ENCODE measurements at places on chromosomes 2 and 18.

DNA sequence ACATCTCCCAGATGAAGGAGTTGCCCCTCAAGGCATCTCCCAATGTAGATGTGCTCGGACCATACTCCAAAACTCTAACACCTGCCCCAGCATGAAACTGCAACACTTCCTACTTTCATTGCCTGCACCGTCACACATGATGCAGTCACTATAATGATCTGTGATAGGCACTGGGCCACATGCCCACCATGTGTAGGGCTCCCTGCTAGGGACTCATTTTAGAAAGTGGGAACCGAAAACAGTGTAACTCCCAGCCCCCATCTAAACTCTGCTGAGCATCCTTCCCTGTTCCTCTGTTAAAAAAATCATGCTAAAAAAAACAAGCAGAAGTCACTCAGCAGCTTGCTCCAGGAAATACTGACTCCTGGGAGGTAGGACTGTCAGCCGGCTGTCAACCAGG is 496.1 kb upstream of the RAB6C start:
- no peak for DNase-seq

- no peak for DNase-seq
These were observed 88.5 kb downstream of the RIF1 start for GRCh38 chr2:151498178-151498577.

DNA sequence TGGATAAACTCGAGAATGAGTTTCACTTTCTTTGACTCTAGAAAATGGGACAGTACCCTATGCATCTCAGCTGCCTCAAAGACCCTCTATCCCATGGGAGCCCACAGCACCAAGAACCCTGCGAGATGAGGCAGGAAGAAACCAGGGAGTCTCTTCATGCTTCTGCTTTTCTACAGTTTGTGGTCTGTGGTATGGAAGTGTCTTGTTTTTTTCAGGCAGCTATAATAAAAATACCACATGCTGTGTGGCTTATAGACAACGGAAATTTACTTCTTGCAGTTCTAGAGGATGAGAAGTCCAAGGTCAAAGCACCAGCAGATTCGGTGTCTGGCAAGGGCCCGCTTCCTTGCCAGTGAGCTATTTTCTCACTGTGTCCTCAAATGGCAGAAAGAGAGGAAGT is 257.9 kb downstream of the SUCLG1 start:
- DNase-seq, result no peak

- DNase-seq, result no peak
These were observed 248.6 kb upstream of the SIX2 start for GRCh38 chr2:45257820-45258219.

GRCh38 chr2:48578313-48578712 is 39.3 kb upstream of the GTF2A1L start:
- no peak for DNase-seq

- no peak for DNase-seq
These were observed 382.8 kb downstream of the OSR1 start for GRCh38 chr2:18975506-18976167.

GRCh38 chr18:46152808-46153617 is 48.8 kb downstream of the HAUS1 start:
- DNase-seq, result no peak

GRCh38 chr2:200309296-200310049 is 3.0 kb downstream of the SPATS2L start:
- DNase-seq, result no peak

GRCh38 chr2:163711258-163711657 is 24.6 kb downstream of the FIGN start:
- no peak for DNase-seq

- no peak for DNase-seq
These were observed 470.8 kb downstream of the RIT2 start for GRCh38 chr18:42644729-42645131.

- DNase-seq, result peak; percentile 63
These were observed 14.2 kb upstream of the CXCR4 start for GRCh38 chr2:136131961-136132824.

DNA sequence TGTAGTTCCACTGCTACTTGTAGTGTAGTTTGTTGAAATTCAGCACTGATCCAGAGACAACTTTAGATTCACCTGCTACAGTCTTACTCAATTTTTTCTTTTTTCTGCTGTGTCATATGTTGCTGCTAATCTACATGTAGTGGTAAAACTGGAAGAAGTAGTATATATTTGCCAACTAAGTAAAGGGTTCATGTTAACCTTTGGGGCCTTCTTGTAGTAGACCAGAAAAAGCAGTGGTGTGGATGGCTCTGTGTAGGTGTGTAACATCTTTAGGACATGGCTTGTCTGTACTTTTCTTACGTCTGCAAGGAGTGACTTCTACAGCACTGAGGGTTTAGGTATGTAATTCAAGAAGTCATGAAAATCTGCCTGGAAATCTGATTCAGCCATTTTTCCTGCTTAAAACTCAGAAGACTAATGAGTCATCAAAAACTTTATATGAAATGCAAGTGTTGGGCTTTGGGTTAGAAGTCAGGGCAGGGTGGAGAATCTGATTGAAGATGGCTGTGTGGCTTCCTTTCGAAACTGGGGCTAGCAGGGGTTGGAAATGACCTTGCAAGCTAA is 8.4 kb downstream of the PTPRM start:
- no peak for DNase-seq

DNA sequence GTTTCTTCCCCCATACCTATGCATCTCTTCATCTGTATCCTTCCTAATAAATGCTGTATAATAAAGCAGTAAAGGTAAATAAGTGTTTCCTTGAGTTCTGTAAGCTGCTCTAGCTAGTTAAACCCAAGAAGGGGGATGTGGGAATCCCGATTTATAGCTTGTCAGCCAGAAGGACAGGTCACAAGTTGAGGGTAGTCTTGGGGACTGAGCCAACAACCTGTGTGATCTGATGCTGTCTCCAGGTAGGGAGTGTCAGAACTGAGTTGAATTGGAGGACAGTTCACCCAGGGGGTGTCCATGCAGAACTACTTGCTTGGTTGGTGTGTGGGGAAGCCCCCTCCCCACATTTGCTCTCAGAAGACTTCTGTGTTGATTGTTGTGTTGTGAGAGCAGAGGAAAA is 112.4 kb downstream of the LDLRAD4 start:
- DNase-seq, result no peak

DNA sequence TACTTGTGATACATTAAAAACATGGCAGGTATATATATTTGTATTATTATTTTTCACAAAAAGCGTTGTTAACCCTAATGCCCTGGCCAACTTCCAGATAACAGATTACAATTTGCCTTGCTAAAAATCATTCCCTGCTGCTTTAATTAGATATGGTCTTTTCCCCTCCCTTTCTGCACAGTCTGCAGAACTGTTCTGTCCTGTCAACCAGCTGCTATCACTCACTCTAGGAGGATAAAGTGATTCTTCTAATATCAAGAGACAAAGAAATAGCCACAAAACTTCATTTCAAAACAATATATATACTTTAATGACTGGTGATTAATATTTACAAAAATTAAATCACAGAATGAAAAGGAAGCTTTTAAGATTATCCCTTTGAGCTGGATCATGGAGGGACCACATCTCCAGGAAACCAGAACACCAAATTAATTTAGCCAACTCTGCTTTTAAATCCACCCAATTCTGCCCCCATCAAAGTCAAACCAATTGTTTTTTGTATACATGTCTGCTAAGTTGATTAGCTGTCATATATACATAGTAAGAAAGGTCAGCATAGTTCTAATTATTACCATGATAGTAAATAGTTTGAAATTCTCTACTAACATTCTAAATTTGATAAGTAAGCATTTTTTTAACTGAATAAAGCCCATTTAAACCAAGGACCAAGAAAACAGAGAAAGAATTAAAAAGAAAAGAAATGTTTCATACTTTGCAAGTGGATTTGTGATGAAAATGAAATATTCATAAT is 55.7 kb downstream of the RND3 start:
- no peak for DNase-seq

DNA sequence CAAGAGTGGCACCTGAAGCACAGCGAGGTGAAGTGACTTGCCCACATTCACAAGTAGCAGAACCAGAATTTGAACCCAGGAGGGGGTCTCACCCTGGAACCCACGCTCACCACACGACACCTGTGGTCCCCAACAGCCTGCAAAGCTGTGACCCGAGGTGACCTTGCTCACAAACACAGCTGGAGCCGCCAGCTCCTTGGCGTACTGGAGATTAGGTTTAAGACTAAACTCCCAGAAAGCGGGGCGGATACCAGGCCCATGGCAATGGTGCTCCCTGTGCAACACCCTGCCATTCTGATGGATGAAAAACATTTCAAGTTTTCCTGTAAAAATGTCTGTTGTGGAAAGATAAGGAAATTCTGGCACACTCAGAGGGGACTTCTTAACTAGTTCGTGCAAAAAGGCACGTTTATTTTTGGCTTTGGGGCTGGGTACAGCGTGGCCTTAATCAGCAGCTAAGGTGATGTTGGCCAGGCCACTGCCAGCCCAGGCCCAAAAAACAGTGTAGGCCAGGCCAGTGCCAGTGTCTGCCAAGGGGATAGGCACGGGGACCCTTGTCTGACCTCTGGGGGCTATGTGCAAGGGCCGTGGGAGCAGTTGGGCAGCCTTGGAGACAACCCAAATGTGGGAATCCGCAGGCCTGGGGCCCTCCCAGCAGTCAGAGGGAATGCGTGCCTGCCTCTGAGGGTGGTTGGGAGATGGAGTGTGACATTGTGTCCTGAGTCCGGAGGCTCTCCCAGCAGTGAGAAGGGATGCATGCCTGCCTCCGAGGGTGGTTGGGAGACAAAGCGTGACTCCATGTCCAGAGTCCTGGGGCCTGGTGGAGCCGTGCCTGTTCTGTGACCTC is 185.0 kb upstream of the HS6ST1 start:
- DNase-seq, result no peak

DNA sequence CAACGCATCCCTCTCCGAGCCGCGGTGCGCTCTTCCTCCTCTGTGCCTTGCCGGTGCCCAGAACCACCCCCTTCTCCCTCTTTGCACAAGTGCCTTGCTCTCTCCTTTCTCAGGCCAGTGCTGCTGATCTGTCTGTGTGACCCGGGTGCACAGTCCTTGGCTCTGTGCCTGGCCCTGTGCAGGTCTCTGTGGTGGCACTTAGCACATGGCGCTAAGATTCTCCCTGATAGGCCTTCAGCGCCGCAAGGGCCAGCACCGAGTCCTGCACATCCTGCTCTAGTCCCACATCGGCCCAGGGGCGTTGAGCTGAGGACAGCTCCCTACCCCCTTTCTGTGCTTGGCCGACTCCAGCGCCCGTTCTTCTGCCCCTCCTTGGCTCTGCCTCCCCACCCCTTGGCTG is 136.1 kb downstream of the NEDD4L start:
- no peak for DNase-seq

DNA sequence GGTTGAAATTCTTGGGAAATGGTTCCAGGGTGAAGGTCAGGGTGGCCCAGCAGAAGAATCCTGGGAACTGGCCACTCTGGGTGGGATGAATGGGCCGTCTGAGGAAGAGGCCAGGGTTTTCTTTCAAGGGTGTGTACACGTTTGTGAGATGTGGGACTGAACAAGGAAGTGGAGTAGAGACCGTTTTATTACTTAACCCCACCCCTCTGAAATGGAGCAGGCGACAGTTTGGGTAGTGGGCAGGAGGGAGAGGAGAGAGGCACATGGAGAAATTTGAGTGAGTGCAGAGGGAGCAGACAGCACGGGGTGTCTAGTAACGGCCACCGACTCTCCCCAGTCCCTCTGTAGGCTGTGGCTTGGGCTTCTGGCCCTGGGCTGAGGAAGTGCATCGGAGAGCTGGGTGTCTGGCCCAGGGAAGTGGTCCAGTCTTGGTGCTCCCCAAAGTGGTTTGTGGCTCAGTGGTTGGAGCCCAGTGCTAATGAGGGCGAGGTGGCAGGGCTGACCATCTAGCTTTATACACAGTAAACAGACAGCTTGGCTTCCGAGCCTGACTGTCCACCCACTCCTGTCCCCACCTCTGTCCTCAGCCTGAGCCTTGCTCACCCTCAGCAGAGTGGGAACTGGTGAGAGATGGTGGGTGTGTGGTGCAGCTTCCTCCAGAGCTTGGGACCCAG is 135.3 kb downstream of the DYSF start:
- no peak for DNase-seq

DNA sequence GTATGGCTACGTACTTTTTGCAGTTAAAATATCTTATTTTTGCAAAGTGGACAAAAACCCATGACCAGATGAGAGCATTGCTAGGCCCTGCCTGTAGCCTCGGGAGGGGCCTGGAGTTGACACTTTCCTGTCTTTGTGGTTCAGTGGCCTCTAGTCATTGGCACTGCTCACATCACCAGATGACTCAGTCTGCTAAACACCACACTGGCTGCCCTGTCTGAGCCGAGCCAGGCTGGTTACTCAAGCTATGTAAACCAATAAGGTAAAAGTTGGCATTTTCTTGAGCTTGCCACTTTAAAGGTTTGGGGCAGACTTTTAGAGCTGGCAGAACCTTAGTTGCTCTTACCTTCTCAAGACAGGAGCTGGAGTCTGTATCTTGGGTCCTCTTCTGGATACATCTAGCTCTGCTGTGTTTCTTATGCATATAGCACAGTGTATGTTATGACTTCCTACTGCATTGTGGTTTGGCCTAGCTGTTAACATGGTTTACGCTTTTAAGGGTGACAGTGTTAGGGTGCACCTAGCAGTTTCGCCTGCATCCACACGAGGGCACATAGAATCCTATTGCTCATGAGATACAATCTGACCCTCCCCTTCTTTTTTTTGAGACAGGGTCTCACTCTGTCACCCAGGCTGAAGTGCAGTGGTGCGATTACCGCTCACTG is 76.4 kb downstream of the AP1S3 start:
- peak; percentile 21 for DNase-seq
